ENCODE measurements at places on chromosomes 3 and 15. TPM values are rescaled to one million over a fixed set of nuclear protein-coding genes. Genes with fewer than 3 reads are reported as not detected.

Gene CCR3
- total RNA-seq: not detected

Gene TMEM40
- total RNA-seq: not detected

Gene TMC3
- total RNA-seq: 0.25 TPM

Gene TRH
- 4.4 TPM for total RNA-seq

Gene CYP1A2
- total RNA-seq: not detected

Gene PRR20G
- total RNA-seq: not detected

Gene COL7A1
- 1.7 TPM for total RNA-seq

Gene GOLGA6L26
- not detected for total RNA-seq

Gene TMEM62
- 37.4 TPM for total RNA-seq

Gene PLSCR5
- total RNA-seq: 0.25 TPM

Gene CFAP100
- total RNA-seq: 2.5 TPM

Gene OR5H1
- not detected for total RNA-seq

Gene MYRIP
- total RNA-seq: 8.6 TPM

Gene MCTP2
- total RNA-seq: 0.74 TPM

Gene ZDHHC3
- 31.5 TPM for total RNA-seq

Gene MB21D2
- 45.5 TPM for total RNA-seq

Gene SLC27A2
- 3.0 TPM for total RNA-seq

Gene LMLN
- 8.6 TPM for total RNA-seq

Gene STRIT1
- not detected for total RNA-seq

Gene KCNMB3
- total RNA-seq: 1.7 TPM

Measured in temporal lobe (tissue), 4 donors.